ENCODE measurements at places on chromosomes 16 and 17.

DNA sequence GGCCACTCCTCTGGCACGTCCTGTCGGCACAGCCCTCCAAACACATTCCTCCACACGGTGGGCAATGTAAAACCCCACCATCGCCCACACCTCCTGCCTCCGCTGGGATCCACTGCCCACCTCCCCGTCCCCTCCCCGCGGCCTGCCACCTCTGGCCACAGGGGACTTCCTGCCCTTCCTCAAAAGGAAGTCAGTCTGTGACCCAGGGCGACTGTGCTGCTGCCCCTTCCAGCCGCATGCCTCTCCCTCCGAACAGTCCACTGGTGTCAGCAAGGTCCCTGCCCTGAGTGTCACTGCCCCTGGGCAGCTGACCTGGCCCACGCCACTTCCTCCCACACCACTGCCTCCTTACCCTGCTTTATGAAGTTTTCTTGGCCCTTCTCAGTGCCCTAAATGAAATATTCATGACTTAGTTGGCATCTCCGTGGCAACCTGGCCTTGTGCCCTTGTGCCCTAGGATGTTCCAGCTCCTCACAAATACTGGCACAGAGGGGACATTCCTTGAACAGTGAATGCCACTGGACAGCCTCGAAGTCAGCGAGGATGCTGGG is 2.0 kb downstream of the PLD6 start:
- peaks cover 30% of the 10 kb centered on the region for H3K4me1 ChIP-seq
- no peaks in the 10 kb centered on the region for H3K27me3 ChIP-seq
- H3K4me3 ChIP-seq: no peak overlapping the region
- no peak for DNase-seq
- H3K36me3 ChIP-seq: no peaks in the 10 kb centered on the region
- no peak overlapping the region for H3K27ac ChIP-seq

GRCh38 chr16:89452241-89452640 is 38.1 kb downstream of the ANKRD11 start:
- peaks cover 22% of the 10 kb centered on the region for H3K4me1 ChIP-seq
- H3K4me3 ChIP-seq: no peak overlapping the region
- no peak overlapping the region for H3K27ac ChIP-seq

DNA sequence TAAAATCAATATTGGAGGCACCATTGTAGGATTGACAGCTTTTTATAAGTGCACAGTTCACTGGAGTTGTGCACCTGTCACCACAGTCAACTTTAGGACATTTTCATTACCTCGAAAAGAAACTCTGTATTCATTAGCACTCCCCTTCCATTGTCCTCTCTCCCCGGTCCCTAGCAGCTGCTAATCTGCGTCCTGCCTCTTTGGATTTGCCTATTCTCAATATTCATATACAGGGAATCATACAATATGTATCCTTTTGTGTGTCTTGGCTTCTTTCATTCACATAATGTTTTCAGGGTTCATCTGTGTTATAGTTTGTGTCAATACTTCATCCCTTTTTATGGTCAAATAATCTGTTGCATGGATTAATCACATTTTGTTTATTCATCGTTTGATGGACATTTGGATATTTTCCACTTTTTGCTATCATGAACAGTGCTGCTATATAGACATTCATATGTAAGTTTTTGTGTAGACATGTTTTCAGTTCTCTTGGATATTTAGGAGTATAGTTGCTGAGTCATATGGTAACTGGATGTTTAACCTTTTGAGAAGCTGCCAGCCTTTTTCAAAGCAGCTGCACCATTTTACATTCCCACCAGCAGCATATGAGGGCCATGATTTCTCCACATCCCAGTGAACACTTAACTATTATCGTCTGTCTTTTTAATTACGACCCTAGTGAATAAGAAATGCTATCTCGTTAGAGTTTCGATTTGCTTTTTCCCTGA is 9.8 kb downstream of the DNAJA3 start:
- H3K36me3 ChIP-seq: peaks cover 13% of the 10 kb centered on the region
- no peak overlapping the region for H3K4me3 ChIP-seq
- H3K27ac ChIP-seq: no peak overlapping the region
- DNase-seq: no peak
- H3K27me3 ChIP-seq: no peaks in the 10 kb centered on the region

DNA sequence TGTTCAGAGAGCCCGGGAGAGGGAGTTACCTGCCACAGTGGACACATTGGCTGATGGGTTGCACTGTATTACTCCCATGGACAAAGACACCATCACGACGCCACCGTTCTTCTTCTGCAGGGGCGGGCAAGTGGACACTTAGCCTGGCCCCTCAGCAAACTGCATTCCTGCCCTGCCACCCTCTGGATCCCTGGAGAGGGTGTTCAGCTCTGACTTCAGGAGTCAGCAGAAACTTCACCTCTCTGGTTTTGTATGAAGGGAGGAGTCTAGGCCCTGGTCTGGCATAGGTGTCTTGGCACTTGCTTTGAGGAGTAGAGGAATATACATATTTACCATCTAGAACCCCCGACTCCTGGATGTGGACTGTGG is 9.3 kb downstream of the DPEP2 start:
- no peak overlapping the region for H3K4me3 ChIP-seq
- H3K36me3 ChIP-seq: no peaks in the 10 kb centered on the region
- H3K27me3 ChIP-seq: no peaks in the 10 kb centered on the region
- H3K4me1 ChIP-seq: peaks cover 3% of the 10 kb centered on the region
- no peak for DNase-seq

DNA sequence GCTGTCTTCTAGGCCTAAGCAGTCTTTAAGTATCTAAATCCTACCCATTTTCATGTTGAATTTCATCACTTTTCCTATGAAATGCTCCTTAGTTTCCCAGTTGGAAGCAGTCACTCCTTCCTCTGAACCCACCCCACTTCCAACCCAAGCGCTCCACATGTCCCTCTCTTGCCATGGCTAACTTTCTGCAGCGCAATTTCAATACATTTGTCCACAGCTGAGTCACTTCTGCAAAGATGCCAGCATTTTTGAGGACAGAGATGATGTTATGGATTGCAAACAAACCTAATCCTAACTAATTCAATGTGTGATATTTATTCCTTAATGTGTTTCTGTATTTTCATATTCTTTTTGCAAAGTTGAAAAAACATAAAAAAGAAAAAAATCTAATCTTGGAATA is 71.7 kb downstream of the HLF start:
- H3K4me1 ChIP-seq: no peaks in the 10 kb centered on the region
- no peaks in the 10 kb centered on the region for H3K27me3 ChIP-seq
- no peak overlapping the region for H3K27ac ChIP-seq
- no peak for DNase-seq
- H3K4me3 ChIP-seq: no peak overlapping the region

DNA sequence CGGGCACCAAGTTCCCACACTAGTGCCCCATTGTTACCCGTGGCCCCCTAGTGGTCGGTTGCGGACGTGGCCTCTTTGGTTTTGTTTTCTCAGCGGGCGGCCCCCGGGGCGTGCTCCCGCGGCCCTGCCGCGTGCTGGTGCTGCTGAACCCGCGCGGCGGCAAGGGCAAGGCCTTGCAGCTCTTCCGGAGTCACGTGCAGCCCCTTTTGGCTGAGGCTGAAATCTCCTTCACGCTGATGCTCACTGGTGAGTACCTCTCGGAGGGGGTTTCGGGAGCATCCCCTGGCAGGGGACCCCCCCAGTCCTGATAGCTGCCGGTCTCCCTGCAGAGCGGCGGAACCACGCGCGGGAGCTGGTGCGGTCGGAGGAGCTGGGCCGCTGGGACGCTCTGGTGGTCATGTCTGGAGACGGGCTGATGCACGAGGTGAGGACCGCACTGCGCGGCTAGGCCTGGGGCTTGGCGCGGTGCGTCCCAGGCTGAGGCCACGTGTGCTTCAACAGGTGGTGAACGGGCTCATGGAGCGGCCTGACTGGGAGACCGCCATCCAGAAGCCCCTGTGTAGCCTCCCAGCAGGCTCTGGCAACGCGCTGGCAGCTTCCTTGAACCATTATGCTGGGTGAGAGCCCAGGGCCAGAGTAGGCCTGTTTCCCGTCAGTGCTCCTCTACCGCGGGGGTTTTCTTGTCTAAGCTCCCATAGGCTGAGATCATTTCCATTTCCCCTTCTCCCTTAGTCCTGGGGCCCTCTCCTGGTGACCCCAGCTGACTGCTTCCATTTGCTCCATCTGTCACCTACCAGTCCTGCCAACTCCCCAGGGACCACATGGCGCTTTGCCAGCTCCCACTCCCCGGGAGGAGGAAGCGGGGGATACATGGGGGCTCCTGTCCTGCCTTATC is 1.7 kb downstream of the SPHK1 start:
- peaks cover 5% of the 10 kb centered on the region for H3K4me1 ChIP-seq
- peak; percentile 71 for DNase-seq
- H3K27me3 ChIP-seq: peaks cover 4% of the 10 kb centered on the region
- peak overlapping the region; percentile 56 for H3K4me3 ChIP-seq
- peaks cover 2% of the 10 kb centered on the region for H3K36me3 ChIP-seq

GRCh38 chr16:87054154-87054553 is 263.0 kb downstream of the C16orf95 start:
- H3K36me3 ChIP-seq: no peaks in the 10 kb centered on the region
- DNase-seq: no peak
- no peaks in the 10 kb centered on the region for H3K4me1 ChIP-seq

- no peak for DNase-seq
- no peak overlapping the region for H3K4me3 ChIP-seq
- peaks cover 27% of the 10 kb centered on the region for H3K36me3 ChIP-seq
Measured at GRCh38 chr17:4163951-4164350, 21.0 kb downstream of the CYB5D2 start.

Measured in lung (tissue), 17 donors.